ENCODE measurements at places on chromosomes 5 and 9.

GRCh38 chr9:78909566-78909965 lies 612.6 kb downstream of the PSAT1 start:
- no peak for DNase-seq

DNA sequence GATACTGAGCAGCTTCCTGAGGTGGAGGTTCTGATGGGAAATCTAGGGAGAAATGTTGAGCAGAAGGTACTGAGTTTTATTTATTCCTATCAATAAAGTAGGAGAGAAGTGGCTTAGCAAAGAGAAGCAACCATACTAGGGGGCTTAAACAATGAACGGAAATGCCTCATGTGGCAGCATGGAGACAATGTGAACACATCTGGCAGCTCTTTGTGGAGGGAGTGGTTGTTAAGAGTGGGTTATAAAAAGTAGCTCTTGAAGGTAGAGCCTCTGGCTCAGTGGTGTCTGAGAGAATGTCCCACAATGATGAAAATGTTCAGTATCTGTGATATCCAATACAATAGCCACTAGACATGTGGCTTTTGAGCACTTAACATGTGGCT lies 52.7 kb upstream of the EQTN start:
- DNase-seq = no peak

GRCh38 chr5:60604771-60605170 lies 95.2 kb downstream of the DEPDC1B start:
- no peak for DNase-seq

DNA sequence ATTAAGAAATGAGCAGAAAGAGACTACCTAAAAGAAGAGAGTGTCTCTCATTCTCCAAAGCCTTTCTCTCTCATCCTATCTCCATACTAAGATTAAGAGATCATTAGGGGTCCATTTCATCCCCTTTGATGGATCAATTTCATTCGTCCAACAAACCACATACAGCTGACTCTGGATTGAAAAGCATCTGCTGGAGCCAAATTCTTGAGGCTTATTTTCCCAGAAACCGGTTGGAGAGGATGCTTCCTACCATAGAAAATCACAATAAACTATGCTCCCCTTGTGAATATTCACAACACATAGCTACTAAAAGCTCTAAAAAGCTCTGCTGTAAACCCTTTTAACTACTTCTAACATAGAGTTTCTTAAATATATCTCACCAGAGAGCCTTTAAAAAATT lies 755.0 kb upstream of the ZNF608 start:
- DNase-seq = no peak

DNA sequence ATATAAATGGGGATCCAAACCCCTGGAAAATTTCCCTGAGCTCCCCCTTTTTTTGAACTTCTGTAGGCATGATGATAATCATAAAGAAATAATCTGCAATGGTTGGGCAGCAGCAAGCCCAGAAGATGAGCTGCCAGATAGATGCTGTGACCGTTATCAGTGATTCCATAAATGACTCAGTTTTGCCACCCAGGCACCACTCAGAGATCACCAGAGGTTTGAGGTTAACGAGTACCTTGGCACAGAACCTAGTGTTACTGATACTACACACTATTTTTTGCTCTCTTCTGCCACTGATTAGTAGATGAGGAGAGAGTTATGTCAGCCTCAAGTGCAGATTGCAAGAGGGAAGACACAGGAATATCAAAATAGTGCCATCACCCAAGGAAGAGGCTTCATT lies 199.3 kb upstream of the PTGER4 start:
- no peak for DNase-seq

All from stimulated activated CD8-positive, alpha-beta memory T cell treated with anti-CD3 and anti-CD28 coated beads, Interleukin-4, amount 100 ng/mL, for 4 hours (primary cell).